Upper lobe of right lung (tissue), 1 donor: ENCODE measurements at places on chromosomes 7 and 10. TPM values are rescaled to one million over a fixed set of nuclear protein-coding genes. Genes with fewer than 3 reads are reported as not detected.

The TEX36 gene
- total RNA-seq = not detected

GRCh38 chr10:63901228-63901627 lies 380.0 kb downstream of the REEP3 start:
- no peak for DNase-seq

The STRIP2 gene
- total RNA-seq = 1.3 TPM

The TRIM56 gene
- total RNA-seq = 60.9 TPM

The WDFY4 gene
- 26.5 TPM for total RNA-seq

DNA sequence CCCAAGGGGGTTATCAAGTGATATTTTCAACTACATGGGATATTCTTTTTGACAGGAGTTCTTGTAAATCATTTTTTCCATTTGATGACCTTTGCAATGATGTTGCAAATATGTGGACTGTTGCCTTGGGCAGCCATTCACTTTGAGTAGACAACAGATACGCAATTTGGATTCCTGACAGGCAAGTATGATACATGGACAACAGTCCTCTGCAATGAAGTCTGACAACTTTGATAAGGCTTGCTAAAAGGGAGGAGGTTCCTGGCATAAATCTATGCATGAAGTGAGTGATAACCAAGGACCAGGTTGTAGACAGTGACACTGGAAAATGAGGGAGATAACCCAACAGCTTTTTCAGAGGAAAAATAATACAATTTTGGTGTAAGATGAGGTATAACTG lies 17.7 kb downstream of the LRRD1 start:
- no peak for DNase-seq
